ENCODE measurements at places on chromosomes 3 and 15.

GRCh38 chr15:97977734-97978133 is 17.2 kb downstream of the ARRDC4 start:
- no peak for DNase-seq

GRCh38 chr3:66598168-66598567 is 97.3 kb upstream of the LRIG1 start:
- DNase-seq, result no peak

GRCh38 chr3:12484983-12485327 is 675 bp downstream of the TSEN2 start:
- no peak for DNase-seq

DNA sequence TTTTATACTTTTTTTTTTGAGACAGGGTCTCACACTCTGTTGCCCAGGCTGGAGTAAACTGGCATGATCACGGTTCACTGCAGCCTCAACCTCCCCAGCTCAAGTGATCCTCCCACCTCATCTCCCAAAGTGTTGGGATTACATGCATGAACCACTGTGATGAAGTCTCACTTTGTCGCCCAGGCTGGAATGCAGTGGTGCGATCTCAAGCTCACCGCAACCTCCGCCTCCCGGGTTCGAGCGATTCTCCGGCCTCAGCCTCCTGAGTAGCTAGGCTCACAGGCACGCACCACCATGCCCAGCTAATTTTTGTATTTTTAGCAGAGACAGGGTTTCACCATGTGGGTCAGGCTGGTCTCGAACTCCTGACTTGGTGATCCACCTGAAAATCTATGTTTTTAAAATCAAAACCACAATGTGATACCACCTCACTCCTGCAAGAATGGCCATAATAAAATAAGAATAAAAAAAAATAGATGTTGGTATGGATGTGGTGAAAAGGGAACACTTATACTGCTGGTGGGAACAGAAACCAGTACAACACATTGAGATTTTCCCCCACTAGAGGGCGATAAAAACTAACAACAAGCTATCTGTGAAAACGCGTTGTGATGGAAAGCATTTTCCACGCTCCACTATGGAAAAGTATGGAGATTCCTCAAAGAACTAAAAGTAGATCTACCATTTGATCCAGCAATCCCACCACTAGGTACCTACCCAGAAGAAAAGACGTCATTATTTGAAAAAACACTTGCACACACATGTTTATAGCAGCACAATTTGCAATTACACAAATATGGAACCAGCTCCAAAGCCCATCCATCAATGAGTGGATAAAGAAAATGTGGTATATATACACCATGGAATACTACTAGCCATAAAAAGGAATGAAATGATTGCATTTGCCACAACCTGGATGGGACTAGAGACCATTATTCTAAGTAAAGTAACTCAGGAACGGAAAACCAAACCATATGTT is 26.8 kb upstream of the OCA2 start:
- DNase-seq, result no peak

- DNase-seq, result no peak
These were observed 23.6 kb downstream of the RHCG start for GRCh38 chr15:89472785-89473256.

GRCh38 chr15:59940928-59941327 is 63.2 kb upstream of the FOXB1 start:
- no peak for DNase-seq

DNA sequence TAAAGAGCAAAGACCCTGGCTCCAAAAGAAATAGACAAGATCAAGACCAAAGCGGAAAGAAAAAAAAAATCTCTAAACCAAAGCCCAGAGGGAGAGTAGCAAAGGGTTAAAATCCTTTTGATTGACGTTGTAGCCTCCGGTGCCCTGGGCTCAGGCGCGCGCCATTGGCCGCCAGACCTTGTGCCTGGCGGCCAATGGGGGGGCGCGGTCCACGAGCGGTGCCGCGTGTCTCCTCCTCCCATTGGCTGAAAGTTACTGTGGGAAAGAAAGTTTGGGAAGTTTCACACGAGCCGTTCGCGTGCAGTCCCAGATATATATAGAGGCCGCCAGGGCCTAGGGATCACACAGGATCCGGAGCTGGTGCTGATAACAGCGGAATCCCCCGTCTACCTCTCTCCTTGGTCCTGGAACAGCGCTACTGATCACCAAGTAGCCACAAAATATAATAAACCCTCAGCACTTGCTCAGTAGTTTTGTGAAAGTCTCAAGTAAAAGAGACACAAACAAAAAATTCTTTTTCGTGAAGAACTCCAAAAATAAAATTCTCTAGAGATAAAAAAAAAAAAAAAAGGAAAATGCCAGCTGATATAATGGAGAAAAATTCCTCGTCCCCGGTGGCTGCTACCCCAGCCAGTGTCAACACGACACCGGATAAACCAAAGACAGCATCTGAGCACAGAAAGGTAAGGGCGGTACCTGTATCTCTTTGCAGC is at the start of gene HES1:
Gene HES1 (plus strand): TSS at position 343 of the 713 bp plus-strand sequence. CDS start 233 bp downstream, at position 576.
- peak; percentile 36 for DNase-seq

DNA sequence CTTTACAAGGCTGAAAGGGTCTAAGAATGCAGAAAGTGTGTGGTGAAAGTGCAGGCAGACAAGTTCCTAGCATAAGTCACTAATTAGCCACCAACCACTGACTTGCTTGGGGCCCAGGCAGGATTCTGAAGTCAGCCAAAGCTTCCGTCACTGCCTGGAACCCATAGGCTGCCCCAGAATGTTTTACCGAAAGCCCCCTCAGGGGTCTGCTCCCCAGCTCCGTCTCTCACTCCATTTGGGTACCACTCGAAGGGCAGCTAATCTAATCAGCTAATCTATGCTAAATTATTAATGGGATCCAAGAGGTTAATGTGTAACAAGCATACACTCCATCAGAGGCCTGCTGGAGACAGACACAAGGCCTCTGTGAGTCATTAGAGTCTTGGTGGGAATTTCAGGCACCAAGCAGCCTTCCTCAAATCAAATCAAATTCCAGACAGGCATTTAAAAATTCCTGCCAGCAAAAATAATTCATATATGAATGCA is 13.2 kb downstream of the ADAMTS9 start:
- DNase-seq, result no peak

DNA sequence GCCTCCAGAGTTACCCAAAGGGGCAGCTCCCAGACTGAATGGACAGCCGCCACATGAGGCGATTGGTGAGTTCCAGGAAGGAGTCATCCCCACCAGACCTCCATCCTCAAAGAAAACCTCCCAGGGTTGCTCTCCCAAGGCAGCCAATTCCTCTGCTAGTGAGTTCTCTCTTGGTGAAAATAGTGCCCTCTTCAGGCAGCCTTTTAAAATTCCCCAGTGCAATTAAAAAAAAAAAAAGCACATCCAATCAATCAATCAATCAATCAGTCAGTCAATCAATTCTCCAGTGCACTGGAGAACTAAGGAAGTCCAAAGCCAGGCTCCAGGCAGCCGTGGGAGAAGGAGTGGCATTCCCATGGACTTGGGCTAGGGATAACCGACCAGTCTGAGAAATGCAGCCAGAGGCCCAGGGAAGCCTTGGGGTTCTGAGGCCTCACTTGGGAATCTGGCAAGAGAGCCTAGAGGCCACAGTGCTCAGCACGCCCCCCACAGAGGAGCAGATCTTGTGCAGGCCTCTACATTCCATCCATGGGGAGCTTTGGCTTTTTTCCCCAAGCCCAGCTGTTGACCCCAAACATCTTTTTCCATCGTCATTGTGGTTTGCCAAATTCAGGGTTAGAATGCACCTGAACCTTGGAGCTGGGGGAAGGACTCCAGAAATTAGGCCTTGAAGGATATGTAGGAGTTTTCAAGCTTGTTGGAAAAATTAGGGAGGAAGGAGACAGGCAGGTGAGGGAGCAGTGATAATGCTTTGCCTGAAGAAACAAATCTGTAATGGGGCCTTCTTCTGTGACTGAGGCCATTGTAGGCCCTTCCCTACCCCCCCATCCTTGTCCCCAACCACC is 4.8 kb downstream of the PAQR5 start:
- no peak for DNase-seq

DNA sequence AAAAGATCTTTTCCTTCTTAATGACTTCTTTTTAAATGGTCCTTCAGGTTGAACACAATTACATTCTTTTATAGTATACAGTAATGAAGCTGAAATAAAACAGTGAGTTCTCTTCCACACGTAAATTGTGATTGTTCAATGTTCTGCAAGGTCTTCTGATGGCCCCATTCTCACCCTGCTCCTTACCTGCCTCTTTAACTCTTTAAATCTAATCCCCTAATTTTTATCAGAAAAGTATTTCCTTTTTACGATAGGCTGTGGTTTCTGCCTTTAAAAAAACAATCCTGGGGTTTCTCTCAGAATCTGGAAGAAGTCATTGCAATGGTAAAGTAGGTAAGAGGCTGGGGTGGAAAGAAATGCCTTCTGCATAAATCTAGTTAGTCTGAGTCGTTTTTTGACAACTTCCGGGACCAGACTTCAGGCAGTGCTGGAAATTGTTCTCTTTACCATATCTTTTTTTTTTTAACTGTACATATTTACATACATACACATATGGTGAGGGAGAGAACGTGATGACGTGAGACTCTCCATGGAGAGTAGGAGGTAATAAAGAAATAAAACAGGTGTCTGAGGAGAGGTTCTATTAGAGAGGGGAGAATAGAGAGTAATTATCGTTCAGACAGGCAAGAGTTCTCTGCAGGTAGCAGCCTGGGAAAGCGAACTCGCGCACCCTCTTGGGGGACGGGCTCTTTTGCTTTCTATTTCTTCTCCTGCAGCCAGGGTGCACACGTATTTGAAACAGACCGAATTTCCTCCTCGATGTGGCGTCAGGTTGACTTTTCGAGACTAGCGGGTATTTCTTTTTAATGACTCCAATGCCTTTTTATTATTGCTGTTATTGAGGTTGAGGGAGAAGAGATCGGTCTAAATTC is at the start of gene SIDT1:
Gene SIDT1 (plus strand): TSS at position 730 of the 872 bp plus-strand sequence. CDS start 467 bp downstream, outside the sequence.
- DNase-seq, result peak; percentile 44

DNA sequence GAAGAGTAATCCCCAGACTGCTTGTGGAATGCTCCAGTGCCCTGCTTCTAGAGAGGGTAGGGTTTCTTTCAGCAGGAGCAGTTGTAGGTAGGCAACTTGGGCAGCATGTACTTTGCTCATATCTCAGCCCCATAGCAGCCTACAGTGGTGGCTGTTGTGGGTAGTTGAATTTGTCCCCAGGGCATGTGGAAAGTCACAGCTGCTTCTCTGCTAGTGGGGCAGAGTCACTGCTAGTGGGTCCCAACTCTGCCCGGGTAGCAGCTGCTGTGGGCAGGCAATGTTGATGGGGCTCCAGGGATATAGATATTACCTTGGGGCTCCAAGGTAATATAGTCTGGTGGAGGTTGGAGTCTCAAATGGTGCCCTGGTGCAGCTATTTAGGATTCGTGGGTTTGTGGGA is 174.5 kb downstream of the OTOL1 start:
- DNase-seq, result no peak

- DNase-seq, result no peak
These were observed 16.6 kb downstream of the CRYBG3 start for GRCh38 chr3:97838393-97838792.

DNA sequence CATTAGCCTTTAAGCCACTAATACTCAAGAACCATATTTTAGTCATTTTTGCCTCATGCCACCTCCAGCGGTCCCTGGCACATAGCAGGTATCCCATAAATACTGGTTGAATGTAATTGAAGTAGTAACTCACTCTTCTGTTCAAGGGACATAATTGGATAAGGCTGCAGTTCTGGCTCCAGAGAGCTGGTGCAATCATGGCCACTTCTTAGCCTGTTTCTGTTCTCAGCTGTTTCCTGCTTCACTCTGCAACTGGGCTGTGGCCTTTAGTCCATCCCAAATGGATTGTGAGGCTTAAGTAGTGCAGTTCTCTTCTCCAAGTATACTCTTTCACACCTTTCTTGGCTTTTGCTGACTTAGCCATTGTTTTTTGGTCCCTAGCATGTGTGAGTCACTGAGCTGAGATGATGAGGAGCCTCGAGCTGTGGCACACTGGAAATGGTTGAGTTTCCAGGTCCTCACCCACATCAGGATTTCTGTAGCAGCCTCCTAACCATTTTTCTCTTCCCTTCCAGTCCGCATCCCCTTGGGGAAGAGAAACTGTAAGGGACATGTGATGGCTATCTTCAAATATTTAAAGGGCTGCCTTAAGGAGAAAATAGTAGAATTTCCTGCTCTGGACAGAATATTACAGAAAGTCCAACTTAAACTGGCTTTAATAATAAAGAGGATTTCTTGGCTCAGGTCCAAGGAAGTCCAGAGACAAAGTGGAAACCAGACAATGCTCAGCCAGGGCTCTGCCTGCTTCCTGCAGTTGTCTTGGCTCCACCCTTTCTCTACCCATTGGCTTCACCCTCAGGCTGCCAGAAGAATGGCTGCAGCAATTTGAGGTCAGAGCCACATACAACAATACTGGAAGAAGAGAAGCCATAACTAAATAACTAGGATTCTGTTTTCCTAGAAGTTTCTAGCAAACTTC is 305.4 kb upstream of the ROPN1 start:
- DNase-seq, result no peak

- no peak for DNase-seq
These were observed 88.6 kb downstream of the THSD4 start for GRCh38 chr15:71203586-71204474.

DNA sequence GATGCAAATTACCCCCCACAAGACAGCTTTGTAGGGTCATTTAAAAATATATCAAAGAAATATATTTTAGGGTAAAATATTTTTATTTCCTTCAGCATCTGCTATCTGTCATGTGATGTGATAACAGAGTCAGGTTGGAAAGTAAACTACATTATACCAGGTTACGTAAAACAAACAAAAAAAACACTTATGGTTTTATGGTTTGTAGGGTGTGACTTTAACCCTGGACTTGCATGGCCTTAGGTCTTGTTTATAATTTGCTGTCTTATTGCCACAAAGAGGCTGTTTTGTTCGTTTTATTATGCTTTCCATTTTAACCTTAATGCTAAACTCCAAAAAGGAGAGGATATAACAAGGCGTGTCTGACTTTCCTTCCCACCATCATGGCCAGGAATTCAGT is 244.5 kb upstream of the MME start:
- no peak for DNase-seq

DNA sequence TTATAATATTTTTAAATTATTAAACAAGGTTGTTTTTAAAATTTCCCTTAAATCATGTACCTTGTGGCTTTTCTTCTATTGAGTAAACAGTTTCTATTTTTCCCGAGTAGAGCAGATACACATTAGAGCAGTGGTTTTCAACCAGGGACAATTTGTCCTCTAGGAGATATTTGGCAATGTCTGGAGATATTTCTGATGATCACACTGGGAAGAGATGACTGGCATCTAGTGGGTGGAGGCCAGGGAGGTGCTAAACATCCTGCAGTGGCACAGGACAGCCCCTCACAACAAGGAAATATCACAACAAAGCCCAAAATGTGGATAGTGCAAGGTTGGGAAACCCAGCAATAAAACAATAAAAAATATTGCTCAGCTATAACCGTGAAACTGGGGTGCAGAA is 113.0 kb upstream of the PTPRG start:
- DNase-seq, result no peak

GRCh38 chr15:41882689-41883483 is 11.0 kb downstream of the SPTBN5 start:
- no peak for DNase-seq

- no peak for DNase-seq
These were observed 11.0 kb upstream of the DPH6 start for GRCh38 chr15:35557012-35557411.

DNA sequence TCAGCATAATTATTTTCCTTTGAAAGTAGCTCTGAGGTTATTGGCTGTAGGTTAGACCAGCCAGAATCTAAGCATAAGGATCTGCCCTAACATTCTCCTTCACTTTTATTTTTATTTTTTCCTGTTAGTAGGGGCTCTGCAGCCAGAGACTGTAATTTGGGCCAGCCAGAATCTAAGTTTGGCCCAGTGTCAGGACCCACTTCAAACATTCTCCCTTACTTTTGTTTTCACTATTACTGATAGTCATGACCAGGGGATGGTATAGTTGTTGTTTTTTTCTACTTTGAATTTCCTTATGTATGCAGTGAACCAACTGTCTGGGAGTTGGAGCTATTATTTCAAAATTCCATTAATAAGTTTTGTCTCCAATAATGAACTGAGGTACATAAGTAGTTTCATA is 121.0 kb upstream of the MBNL1 start:
- no peak for DNase-seq

Measured in stimulated activated CD4-positive, alpha-beta T cell treated with anti-CD3 and anti-CD28 coated beads, Interleukin-15, amount 100 ng/mL, for 1 hour (primary cell).